Kidney epithelial cell (primary cell): ENCODE measurements at places on chromosomes 7 and 10.

DNA sequence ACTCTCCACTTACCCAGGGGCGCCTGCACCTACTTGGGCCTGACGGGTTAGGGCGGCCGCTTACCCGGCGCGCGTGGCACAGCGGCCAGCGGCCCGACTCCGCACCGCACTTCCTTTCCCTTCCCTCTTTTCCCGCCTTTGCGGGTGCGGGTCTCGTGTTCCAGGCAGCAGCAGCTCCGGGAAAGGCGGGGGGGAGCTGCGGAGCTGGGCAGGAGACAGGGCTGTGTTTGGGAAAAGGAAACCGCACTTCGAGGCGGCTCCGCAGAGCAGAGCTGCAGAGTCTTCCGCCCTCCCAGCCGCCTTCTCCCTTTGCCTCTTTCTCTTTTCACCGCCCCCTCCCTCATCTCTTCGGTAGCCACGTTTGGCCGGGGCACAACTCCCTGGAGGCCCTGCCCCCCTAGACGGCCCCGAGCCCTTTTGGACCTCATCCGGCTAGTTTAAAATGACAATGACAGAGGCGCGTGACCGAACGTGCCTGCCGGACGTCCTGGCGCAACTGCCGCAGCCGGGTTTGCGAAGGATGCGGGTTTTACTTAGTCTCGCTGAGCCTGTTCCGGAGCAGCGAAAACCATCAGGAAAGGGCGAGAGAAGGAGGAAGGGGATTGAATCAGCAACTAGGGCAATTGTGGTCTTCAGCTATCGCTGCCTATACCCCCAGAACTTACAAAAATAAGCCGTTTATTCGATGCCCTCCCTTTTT is 7.9 kb upstream of the PAX2 start:
- no peak for DNase-seq

DNA sequence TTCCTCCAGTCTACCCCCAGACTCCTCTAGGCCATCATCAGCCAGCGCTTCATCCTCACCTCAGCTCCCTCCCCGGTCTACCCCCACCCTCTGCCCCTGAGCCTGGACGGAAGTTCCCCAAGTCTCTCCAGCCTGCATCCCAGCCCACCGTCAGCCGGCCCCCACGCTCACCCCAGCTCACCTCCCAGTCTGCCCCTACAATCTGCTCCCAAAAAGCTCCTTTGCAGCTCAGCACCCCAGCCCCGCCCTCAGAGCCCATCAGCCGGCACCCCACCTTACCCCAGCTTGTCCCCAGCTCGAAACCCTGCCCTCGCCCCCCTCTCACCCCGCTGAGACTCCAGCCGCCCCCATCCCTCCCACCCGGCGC is 322 bp upstream of the RAMP3 start:
- no peak for DNase-seq

- no peak for DNase-seq
Observed at GRCh38 chr10:36597756-36598320, 527.6 kb upstream of the ANKRD30A start.

DNA sequence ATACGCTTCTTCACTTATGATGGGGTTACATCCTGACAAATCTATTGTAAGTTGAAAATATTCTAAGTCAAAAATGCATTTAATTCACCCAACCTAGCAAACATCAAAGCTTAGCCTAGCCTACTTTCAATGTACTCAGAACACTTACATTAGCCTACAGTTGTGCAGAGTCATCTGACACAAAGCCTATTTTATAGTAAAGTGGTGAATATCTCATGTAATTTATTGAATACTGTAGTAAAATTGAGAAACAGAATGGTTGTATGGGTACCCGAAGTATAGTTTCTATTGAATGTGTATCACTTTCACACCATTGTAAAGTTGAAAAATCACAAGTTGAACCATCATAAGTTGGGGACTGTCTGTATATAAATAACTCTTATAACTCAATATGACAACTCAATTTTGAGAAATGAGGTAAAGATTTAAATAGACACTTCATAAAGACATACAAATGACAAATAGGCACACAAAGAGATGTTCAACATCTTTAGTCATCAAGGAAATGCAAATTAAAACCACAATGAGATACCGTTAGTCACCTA is 73.9 kb downstream of the C10orf90 start:
- no peak for DNase-seq

DNA sequence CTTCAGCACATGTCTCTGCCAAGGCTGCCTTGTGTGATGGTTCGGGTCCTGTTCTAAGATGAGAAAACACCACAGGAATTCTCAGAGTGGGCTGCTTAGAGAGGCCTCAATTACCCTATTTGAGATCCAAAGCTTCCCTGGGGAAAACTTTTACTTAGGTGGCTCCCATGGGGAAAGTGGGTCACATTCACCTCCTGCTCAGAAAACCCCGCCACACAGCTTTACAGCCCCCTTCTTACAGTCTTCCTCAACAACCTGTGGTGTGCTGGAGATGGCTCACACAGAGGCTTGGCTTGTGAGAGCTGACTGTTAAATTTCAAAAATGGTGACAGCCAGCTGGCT is 36.6 kb upstream of the KCNIP2 start:
- no peak for DNase-seq
